Foreskin keratinocyte (primary cell): ENCODE measurements at places on chromosomes 2 and 18.

- DNase-seq = no peak
Observed at GRCh38 chr2:117859924-117860647, 45.6 kb downstream of the DDX18 start.

- DNase-seq = no peak
Observed at GRCh38 chr2:241616168-241617125, 20.5 kb downstream of the THAP4 start.

GRCh38 chr2:159095813-159096212 lies 127.4 kb downstream of the TANC1 start:
- DNase-seq = no peak

GRCh38 chr2:239239607-239240413 lies 161.0 kb downstream of the HDAC4 start:
- no peak for DNase-seq
